ENCODE measurements at places on chromosomes 3 and 15.

DNA sequence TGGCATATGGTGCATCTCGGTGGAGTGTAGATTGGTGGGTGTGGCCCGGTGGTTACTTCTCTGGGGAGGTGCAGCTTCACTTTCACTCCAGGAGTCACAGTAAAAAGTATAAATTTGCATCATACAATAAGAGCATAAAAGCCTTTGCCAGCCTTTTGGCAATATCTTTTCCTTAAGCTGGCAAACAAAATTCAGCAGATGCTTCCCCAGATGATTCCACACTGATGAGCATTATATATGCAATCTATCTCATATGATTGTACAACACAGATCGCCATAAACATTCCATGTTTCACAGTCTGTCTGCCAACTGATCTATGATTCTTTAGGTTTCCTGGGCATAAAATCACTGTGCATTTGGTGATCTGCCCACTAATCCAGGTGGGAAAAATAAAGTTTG, 120.2 kb upstream of the ALCAM start:
- no peak for DNase-seq
- no peak overlapping the region for H3K4me3 ChIP-seq
- no peaks in the 10 kb centered on the region for H3K27me3 ChIP-seq
- H3K36me3 ChIP-seq, result no peaks in the 10 kb centered on the region
- no peak overlapping the region for H3K27ac ChIP-seq

- no peaks in the 10 kb centered on the region for H3K36me3 ChIP-seq
- H3K27me3 ChIP-seq, result peaks cover 1% of the 10 kb centered on the region
- no peak for DNase-seq
- no peak overlapping the region for H3K4me3 ChIP-seq
These were observed 94.3 kb downstream of the SQOR start for GRCh38 chr15:45729141-45729540.

- H3K27ac ChIP-seq, result no peak overlapping the region
- no peaks in the 10 kb centered on the region for H3K36me3 ChIP-seq
- no peak for DNase-seq
- H3K27me3 ChIP-seq, result no peaks in the 10 kb centered on the region
- H3K4me1 ChIP-seq, result no peaks in the 10 kb centered on the region
- H3K4me3 ChIP-seq, result peak overlapping the region; percentile 68
These were observed 831 bp upstream of the ROBO2 start for GRCh38 chr3:77038930-77039605.

DNA sequence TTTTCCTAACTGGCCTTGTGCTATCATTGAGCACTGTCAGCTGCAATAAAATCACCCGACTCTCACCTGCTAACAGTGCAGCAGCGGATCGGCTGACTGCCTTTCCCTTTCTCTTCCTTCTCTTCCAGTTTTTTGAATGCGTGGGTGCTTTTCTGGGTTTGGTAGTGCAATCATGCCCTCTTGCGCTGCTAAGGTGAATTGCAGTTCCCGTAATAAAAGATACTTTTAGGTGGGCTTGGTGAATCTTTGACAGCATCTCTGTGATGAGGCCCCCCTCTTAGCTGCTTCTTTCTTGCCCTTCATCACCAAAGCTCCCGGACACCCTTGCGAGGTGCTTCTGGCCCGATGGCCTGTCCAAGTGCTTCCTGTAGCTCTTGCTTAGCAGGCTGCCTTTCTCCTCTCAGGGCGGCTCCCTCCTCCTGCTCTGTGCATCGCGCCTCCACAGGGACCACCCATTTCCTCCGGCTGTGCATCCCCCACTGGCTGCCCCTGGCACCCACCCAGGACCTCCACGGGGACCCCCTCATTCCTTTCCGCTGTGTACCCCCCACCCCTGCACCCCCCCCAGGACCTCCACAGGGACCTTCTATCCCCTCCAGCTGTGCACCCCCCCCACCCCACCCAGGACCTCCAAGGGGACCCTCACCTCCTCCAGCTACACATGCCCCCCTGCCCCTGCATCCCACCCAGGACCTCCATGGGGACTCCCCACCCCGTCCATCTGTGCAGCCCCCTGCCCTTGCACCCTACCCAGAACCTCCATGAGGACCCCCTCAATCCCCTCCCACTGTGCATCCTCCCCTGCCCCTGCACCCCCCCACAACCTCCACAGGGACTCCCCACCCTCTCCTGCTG, 50.8 kb upstream of the RPL32 start:
- H3K4me3 ChIP-seq, result no peak overlapping the region
- no peak for DNase-seq
- H3K4me1 ChIP-seq, result no peaks in the 10 kb centered on the region
- no peaks in the 10 kb centered on the region for H3K27me3 ChIP-seq

- no peak overlapping the region for H3K4me3 ChIP-seq
- H3K27me3 ChIP-seq, result no peaks in the 10 kb centered on the region
- H3K4me1 ChIP-seq, result no peaks in the 10 kb centered on the region
- H3K27ac ChIP-seq, result no peak overlapping the region
These were observed 168.4 kb downstream of the LPP start for GRCh38 chr3:188322135-188322887.

DNA sequence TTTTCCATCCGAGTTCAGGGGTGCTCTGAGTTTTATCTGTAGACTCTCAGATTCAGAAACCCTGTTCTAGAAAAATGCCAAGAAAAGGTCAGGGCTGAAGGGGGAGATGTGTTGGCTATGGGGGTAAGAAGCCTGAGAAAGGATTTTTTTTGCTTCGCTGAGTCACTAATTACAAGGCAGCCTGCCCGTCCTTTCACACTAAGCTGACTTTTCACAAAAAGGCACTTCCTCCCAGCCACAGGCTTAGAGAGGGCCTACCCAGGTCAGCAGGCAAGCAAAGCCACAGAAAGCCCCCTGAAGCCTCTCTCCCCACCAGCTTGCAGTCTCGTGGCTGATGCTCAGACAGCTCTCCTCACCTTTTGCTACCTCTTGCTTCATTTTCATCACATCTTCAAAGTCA, 192.6 kb upstream of the PRICKLE2 start:
- H3K36me3 ChIP-seq, result no peaks in the 10 kb centered on the region
- no peaks in the 10 kb centered on the region for H3K27me3 ChIP-seq
- peaks cover 2% of the 10 kb centered on the region for H3K4me1 ChIP-seq
- no peak overlapping the region for H3K27ac ChIP-seq
- H3K4me3 ChIP-seq, result no peak overlapping the region

- H3K27me3 ChIP-seq, result no peaks in the 10 kb centered on the region
- H3K4me1 ChIP-seq, result no peaks in the 10 kb centered on the region
- no peak for DNase-seq
- H3K36me3 ChIP-seq, result peaks cover 3% of the 10 kb centered on the region
- no peak overlapping the region for H3K27ac ChIP-seq
- no peak overlapping the region for H3K4me3 ChIP-seq
These were observed 66.6 kb downstream of the TM4SF4 start for GRCh38 chr3:149541091-149541491.

GRCh38 chr15:75230016-75230343, 28.2 kb upstream of the GOLGA6C start:
- H3K4me3 ChIP-seq, result no peak overlapping the region
- H3K27me3 ChIP-seq, result no peaks in the 10 kb centered on the region
- H3K4me1 ChIP-seq, result no peaks in the 10 kb centered on the region
- no peaks in the 10 kb centered on the region for H3K36me3 ChIP-seq
- no peak for DNase-seq

GRCh38 chr3:118485693-118486092, 549.0 kb downstream of the IGSF11 start:
- H3K4me1 ChIP-seq, result no peaks in the 10 kb centered on the region
- H3K27ac ChIP-seq, result no peak overlapping the region
- no peak for DNase-seq
- H3K27me3 ChIP-seq, result no peaks in the 10 kb centered on the region

DNA sequence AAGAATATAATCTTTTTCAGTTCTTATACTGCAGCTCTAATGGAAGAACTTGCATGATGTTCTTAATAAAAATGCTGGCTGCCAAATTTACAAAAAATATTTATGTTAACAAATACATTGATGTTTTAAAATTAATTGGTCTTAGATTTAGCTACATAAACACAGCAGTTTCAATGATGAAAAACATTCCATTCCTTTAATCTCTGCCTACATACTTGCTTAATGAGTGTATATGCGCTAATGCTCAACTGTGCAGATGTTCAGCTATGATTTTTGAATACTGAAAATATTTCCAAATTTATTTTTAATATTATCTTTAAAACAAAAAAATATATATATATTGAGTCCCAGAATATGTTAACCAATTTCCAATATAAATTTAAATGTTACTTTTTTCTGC, 867.4 kb downstream of the ROBO1 start:
- peaks cover 3% of the 10 kb centered on the region for H3K4me1 ChIP-seq
- no peaks in the 10 kb centered on the region for H3K36me3 ChIP-seq
- DNase-seq, result no peak
- no peak overlapping the region for H3K4me3 ChIP-seq
- no peaks in the 10 kb centered on the region for H3K27me3 ChIP-seq
- no peak overlapping the region for H3K27ac ChIP-seq

DNA sequence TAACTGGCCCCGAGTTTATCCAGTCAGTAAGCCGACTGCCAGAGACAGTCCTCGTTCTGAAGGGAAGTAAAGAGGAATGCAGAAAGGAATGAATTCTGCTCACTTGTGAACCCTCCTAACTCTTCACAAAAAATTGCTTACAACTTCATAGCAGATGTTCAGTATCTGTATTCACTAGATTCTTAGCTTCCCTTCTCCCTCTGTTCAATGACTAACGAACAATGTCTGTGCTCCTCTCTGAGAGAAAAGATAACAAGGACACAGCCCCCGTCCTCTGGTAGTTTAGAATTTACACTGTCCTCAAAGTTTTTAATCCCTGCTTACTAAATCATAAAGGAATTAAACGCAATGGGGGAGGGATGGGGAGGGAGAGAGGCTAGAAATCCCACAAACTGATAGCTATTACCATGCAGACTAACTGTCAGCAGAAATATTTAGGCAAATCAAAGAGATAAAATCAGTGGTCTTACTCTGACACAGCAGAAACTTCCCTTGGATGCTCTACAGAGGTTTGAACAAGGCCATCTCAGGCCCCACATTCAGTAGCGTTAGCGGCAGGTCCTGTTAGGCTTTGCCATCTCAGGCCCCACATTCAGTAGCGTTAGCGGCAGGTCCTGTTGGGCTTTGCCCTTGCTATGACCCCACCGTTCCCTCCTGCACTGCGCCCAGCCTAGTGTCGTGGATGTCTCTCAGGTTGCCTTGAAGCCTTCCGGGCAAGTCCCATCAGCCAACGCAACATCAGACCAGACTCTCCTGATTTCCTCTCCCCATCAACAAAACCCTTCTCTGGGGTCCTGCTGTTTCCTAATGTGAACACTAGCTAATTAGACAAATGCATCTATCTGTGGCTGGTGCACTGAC, 23.4 kb downstream of the NRROS start:
- H3K36me3 ChIP-seq, result no peaks in the 10 kb centered on the region
- no peak for DNase-seq
- peaks cover 1% of the 10 kb centered on the region for H3K4me1 ChIP-seq
- no peaks in the 10 kb centered on the region for H3K27me3 ChIP-seq

DNA sequence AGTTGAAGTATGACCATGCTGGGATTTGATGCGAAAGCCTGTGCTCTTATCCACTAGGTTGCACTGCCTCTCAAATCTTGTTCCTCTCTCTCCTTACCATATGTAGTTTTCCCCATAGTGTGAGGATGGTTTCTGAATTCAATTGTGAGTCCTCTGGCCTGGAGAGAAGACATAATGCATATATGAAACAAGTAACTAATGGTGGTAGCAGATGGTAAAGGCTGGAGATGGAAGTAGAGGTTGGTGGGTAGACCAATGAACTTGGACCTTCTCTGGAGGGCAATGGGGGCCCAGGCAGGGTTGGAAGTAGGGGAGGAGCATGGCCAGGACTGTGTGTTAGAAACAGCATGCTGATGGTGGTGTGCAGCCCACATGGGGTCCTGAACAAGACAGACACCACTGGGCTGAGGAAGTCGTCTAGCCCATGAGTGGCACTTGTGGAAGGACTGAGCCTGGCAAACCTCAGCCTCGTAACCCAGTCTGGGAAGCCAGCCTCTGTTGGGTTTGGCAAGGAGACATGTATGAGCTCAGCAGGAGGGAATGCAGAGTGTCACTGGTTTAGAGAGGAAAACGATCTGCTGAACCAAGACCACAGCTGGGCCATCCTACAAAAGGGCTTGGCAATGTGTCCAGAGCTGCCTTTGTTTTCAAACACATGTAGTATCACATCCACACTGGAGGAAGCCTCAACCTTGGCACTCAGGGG, 18.5 kb upstream of the LMCD1 start:
- no peak for DNase-seq
- H3K36me3 ChIP-seq, result no peaks in the 10 kb centered on the region
- no peaks in the 10 kb centered on the region for H3K27me3 ChIP-seq
- H3K27ac ChIP-seq, result no peak overlapping the region
- no peaks in the 10 kb centered on the region for H3K4me1 ChIP-seq

DNA sequence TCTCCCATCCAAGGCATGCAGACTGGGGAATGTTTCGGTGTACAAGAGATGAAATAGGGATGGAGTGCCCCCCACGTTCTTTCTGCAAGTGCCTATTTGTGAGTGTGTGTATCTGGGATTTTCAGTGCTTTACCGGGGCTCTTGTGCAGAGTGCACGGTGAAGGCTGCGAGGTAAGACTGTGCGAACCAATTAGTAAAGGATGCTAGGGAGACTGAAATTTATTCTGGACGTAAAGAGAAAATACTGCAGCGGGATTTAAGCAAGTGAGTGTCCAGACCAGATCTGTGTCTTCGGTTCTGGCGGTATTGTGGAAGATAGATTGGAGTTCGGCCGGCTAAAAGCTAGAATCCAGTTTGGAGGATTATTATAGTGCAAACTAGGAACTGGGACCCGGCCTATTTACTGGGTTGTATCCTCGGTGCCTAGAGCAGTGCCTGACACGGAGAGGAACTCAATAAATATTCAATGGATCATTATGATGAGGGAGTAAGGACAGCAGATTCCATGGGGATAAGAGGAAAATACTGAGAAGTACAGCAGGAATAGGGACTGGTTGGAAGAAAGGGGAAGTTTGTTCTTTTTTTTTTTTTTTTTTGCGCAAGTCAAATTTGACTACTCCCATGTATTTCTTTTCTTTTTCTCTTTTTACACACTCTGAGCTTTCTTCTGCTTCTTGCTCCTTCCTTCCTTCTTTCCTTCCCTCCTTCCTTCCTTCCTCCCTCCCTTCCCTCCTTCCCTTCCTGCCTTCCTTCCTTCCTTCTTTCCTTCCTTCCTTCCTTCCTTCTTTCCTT, 580 bp upstream of the MAGEF1 start:
- peaks cover 7% of the 10 kb centered on the region for H3K4me1 ChIP-seq
- DNase-seq, result no peak
- H3K36me3 ChIP-seq, result no peaks in the 10 kb centered on the region
- peak overlapping the region; percentile 91 for H3K4me3 ChIP-seq
- H3K27ac ChIP-seq, result no peak overlapping the region

DNA sequence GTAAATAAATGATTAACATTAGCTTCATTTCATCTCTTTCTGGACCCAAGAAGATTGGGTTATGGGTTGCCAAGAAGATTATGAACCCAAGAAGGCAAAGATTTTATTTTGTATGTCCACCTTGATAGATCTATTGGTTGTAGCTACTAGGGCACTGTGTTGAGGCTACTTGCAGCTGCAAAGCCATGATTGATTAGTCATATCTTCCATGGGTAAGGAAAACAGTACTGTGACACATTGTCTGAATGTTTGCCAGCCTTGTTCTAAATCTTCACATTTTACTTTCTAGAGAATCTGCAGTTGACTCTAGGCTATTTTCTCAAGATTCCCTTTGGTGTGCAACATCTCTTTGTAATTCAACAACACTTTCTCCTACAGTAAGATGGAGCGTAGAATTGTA, 229.2 kb upstream of the KCNH8 start:
- no peak overlapping the region for H3K4me3 ChIP-seq
- no peaks in the 10 kb centered on the region for H3K4me1 ChIP-seq
- H3K27ac ChIP-seq, result no peak overlapping the region
- DNase-seq, result no peak
- H3K36me3 ChIP-seq, result no peaks in the 10 kb centered on the region
- H3K27me3 ChIP-seq, result no peaks in the 10 kb centered on the region

GRCh38 chr3:67692621-67693020, 38.2 kb upstream of the SUCLG2 start:
- no peaks in the 10 kb centered on the region for H3K27me3 ChIP-seq
- H3K4me1 ChIP-seq, result no peaks in the 10 kb centered on the region
- no peak overlapping the region for H3K4me3 ChIP-seq
- no peaks in the 10 kb centered on the region for H3K36me3 ChIP-seq
